ENCODE measurements at places on chromosomes 2 and 18.

GRCh38 chr2:36653155-36653554 is 43.4 kb upstream of the VIT start:
- no peak for DNase-seq

DNA sequence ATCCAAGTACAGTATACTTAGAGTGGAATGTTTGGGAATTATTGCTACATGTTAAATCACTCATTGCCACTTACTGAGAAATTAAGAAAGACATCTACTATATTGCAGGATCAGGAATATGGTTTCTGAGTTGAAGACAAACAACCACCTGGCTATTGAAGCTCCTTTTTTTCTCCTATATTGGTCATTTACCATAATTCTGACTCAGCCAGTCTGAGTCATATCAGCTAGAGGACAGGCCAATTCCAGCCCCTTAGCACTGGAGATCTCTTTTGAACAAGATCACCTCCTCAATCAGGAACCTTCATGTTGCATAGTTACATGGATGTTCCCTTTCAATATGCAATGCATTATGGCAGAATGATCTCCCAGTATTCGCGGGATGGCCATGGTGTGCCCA is 42.7 kb upstream of the CDH19 start:
- peak; percentile 16 for DNase-seq

GRCh38 chr2:212154477-212154878 is 384.1 kb downstream of the ERBB4 start:
- DNase-seq: no peak

DNA sequence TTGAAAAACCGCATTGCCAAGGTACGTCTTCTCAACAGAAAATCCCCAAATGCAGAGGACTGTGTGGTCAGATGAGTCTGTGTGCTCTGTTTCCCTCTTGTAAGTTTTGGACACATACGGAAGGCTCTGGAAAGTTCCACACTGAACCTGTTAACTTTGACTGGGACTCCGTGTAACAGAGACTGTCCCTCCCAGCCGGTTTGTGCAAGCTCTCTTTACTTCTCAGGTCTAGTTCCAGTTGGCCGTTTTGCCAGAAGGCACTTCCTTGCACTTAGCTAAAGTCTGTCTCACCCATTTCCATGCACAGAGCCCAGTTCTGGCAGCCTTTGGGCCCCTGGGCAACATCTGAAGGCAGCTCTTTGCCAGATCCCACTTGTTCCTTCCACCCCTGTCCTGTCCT is 22.0 kb downstream of the EFHD1 start:
- no peak for DNase-seq

DNA sequence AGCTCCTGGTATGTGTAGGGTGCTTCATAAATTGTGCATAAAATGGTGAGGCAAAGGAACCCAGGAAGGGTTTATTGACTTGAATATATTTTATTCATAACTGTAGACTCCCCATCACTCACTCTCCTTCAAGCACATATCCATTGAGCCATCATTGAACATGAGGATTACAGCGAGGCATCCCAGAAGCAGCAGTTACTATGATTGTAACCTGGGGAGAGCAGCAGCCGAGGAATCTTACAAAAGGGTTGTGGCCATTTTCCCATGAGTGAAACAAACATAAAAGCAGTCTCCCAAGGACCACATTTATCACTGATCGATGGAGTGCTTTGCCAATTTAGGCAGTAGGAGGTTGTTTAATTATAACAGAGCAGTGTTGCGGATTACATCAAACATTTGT is 183.4 kb downstream of the NCK2 start:
- DNase-seq: no peak

DNA sequence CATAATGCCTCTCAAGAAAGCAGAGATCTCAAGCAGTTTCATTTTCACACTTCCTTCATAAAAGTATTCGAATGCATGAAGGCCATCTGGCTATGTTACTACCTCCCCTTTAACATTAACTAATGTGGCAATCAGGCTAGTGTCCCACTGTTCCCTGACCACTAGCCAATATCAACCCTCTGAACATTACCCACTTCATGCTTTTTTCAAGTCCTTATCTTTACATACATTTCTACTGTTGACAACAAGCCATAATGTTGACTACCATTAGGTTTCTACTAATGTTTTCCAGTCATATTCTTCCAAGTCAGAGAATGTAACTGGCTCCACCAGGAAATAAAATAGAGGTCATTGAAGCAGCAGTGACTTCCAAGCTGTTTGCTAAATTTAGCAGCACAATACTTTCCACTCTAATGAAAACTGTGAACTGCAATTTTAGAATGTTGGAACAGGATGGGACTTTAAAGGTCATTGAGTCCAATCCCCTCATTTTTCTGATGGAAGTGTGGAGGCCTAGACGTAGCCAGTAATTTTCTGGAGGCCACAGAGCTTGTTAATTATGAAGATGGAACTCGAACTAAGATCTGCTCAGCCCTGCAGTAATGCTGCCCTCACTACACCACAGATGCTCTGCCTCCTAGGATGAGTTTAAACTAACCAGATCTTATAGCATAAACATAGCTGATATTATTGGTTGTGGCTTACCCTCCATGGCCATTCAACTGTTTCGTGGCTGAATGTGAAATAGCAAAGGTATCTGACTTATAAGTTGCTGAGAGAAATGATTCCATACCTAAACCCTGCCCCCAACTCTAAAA is 630 bp upstream of the PPP1R1C start:
- no peak for DNase-seq

Data from fibroblast of skin of right quadriceps (primary cell).